ENCODE measurements at places on chromosomes 5 and 9.

GRCh38 chr5:33170411-33170810 is 270.4 kb upstream of the TARS1 start:
- no peak for DNase-seq

DNA sequence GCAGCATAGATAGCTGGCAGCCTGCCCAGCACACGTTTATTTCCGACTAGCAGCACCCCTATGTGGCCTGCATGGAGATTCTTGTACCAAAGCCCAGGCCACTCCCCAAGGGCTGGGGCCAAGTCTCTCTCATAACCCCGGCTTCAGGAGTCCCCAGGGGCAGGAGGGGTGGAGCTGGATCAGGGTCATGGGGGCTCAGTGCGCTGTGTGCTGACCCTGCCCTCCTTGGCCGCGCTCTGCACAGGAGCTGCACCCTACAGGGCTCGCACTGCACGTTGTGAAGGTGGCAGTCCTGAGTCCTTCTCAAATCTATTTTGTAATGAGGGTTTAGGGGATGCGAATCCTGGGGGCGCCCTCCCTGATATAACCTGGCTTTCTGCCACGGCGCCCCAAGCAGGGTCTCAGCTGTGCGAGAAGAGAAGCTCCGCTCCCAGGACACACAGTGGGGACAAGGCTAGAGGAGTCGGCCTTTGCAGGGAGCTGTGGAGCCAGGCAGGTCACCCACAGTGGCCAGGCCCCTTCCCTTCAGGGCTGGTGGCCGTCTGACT is 28.6 kb downstream of the NKD2 start:
- DNase-seq, result no peak

GRCh38 chr5:93078082-93079038 is 502.7 kb downstream of the NR2F1-AS1 start:
- peak; percentile 27 for DNase-seq

DNA sequence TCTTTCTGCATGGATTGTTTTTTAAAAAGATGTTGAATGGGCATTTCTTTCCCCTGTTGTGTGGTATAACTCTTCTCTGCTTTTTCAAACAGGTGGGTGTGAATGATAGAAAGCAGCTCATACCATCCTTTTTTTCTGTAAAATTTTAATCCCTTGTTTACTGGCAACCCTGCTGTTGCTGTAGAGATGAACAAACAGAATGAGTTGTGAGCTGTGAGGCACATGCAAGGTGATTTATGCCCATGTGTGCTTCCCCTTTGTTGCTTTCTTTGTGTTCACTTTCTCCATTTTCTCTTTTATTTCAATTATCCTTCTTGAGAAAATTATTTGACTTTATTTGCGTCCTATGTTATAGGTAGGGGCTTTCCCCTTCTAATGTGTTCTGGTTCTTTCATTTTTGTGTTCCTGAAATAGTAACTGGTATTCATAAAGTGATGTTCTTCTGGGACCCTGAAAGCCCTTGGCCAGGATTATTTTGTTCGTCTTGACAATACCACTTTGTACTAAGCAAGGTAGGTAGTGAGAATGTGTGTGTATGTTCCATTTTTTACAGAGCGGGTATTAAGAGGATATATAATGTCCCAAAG is 79.9 kb downstream of the AOPEP start:
- no peak for DNase-seq

DNA sequence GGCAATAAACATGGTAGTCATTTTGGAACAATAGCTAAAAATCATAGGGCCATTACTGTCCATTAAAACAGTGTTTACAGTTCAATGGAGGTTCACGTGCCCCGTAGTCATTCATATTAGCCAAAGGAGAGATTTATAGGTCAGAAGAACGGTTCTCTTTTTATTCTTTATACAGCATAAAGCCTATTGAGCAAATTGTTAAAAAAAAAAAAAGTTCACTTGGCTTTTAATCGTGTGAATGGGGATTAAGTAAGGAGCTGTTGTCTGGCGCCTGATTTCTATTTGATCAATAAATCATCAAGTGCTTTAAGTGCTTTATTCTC is 69.1 kb upstream of the TBCA start:
- DNase-seq, result no peak

- DNase-seq, result no peak
These were observed 399.9 kb downstream of the TMEM161B start for GRCh38 chr5:87868792-87869191.

DNA sequence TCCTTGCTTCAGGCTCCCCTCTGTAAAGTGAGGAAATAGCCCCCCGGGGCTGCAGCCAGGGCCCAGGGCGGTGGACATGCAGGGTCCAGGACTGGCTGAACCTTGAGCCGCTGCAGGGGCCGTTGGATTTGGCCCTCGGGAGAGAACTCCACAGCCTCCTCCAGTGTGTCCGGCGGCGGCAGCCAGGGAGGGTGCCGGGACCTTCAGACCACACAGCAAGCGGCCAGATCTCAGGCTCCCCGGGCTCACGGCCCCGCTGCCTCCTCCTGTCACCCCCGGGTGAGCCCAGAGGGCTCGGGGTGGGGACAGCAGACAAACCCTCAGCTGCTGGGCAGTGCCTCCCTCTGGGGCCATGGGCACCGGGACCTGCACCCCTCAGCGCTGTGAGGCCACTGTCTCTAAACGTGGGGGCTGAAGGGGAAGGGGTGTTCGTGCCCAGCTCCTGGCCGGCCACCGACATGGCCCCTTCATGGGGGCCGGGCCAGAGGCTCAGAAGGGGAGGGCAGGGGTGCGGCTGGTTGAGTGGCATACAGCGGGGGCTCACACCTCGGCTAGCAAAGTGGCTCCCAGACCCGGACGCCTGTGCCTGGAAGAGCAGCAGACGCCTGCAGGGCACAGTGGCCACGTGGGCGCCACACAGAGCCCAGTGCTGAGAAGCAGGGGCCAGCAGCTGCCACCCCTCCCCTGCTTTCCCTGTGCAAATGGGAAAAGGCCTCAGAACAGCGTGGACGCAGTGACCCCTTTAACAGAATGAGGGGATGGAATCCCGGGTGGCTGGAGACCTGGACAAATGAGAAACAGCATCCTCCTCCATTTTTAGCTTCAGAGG is 19.7 kb downstream of the SLC9A3 start:
- DNase-seq, result no peak

DNA sequence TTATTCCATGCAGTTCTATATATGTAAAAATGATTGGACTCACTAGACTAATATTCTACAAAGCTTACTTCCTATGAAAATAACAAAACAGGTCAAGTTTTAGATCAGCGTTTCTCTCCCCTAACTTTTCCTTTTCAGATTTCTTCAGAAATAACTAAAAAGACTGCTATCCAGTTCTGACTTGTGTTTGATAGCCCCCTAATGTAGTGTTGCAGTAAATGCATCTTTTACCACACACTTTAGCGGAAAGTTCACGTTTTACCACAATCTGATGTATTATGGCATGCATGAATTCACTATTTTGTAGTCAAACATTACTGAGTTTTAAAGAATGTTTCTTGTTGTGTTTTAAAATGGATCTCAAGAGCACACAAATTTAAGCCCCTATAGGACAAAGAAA is 292.7 kb downstream of the RAB3C start:
- DNase-seq, result no peak

- peak; percentile 40 for DNase-seq
These were observed 160.1 kb downstream of the GHR start for GRCh38 chr5:42583322-42583721.

GRCh38 chr5:127840198-127840524 is 137.0 kb downstream of the CCDC192 start:
- DNase-seq, result no peak

DNA sequence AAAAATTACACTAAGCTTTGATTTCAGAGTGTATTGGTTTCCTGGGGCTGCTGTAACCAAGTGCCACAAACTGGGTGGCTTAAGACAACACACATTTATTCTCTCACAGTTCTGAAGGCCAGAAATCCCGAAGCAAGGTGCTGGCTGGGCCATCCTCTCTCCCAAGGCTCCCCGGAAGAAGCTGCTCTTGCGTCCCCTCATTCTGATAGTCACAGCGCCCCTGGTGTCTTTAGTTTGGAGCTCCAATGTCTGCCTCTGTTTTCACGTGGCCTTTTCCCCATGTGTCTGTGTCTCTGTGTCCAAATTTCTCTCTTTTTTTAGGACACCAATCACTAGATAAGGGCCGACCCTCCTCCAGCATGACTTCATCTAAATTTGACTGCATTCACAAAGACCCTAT is 56.7 kb downstream of the ROPN1L start:
- DNase-seq, result no peak

DNA sequence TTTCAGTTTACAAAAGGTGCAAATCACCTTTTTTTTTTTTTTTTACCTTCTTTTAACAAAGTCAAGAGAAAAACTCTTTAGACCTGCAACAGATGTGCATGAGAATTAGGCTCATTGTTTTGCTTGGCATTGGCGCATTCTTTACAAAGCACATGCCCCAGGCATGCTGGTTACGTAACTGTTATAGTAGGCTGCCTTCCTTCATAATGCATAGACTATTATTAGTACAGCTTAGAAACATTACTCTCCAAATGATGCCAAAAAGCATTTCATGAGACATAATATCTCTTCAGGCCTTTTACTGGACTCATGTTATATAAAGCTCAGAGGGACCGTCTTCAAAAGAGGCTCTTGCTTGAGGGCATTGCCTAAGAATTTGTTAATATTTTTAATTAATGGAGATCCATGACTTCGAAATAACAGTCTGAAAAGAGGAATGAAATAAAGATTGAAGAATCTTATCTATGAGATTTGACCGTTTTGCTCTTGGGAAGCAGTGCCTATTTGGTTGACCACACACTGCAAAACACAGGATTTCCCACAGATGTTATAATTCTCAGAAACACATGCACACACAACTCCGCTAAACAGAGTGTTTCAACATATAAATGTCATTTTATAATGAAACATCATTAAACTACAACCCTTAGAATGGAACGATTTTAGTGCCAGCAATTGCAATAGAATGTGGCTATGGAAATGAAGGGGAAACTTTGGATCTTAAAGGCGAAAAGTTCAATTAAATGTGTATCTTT is 478.7 kb downstream of the PRR16 start:
- DNase-seq, result no peak

- no peak for DNase-seq
These were observed 3.2 kb downstream of the C1QTNF2 start for GRCh38 chr5:160367261-160367660.

DNA sequence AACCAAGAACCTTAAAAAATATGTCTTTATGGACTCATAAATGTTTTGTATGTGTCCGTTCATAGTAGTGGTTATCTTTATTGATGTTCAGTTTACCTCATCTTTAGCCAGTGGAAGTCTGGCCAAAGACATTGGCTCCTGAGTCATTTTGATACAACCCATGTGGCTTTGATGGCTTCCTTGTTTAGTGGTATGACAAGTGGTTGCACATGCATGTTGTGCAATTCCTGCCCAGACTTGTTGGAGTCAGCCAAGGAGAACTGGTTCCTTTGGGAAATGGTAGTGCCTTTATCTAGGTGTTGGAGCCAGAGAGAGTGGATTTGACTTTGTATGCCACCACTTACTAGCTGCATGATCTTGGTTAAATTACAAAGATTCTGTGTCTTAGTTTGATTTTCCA is 94.3 kb downstream of the RPS23 start:
- no peak for DNase-seq

DNA sequence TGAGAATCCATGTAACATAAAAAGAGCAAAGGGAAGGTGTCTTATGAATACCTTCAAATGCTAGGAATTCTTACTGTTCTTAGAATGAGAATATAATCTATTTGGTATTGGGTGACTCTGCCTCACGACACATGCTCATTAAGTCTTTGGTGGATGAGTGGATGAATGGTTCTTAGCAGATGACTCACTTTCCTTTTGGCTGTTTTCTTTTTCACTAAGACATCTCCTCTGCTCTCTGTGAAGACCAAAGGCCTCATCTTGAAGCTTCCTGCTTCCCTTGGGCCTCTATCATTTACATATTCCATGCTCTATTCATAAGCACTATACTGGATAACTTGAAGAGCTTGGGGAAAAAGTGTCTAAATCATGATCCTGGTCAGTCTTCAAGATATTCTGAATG is 468.1 kb downstream of the SPATA31D1 start:
- peak; percentile 17 for DNase-seq

DNA sequence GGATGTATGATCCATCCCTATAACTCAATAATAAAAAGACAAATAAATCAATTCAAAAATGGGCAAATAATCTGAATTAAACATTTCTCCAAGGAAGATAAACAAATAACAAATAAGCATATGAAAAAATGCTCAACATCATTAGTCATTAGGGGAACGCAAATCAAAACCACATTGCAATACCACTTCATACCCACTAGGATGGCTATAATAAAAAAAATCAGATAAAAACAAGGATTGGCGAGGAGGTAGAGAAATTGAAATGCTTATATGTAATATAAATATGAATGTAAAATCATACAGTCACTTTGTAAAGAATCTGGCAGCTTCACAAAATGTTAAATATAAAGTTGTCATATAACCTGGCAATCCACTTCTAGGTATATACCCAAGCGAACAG is 52.3 kb upstream of the TBCA start:
- no peak for DNase-seq

DNA sequence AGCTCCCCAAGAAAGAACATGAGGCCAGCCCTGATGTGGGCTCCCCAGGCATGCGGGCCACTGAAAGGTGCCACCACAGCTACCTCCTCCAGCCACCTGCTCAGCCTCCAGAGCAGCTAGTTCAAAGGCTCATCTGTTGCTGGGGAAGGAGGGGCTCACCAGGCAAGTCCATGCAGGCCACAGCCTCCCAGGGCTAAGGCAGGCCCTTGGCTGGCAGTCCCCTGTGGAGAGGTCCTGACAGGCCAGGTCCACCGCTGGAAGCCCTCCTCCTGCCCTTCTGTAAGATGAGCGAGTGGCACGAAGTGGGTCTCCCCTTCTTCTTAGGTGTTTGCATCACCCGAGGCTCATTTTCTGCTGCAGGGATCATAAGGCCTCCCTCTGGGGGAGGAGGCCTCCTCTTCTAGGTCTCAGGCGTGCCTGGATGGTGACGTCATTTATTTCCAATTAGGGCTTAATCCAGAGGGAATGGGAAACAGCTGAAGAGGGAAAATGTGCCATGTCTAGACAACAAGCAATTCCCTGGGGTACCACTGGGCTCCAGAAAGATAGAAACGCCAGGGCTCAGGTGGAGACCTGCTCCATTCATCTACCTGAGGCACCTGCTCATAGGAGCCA is 91.6 kb downstream of the CFAP90 start:
- DNase-seq, result no peak

GRCh38 chr5:84870369-84870768 is 485.7 kb upstream of the EDIL3 start:
- no peak for DNase-seq

DNA sequence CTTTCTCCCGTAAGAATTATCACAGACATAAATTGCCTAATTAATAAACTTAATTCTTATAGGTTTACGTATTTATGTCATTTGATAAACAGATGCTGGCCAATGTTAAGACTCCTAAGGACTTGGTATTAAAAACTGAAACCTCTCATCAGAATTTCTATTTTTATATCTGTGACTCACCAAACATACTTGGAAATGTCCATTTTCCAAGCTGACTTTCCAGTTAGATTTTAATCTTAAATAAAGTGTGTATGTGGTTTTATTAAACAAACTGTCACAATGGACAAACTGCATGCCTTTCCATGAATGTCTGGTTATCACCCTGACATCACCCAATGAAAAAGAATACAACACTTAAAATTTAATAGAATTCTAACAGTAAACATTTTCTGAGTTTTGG is 12.6 kb upstream of the COL23A1 start:
- DNase-seq, result peak; percentile 70

- peak; percentile 29 for DNase-seq
These were observed 86.0 kb downstream of the UHRF2 start for GRCh38 chr9:6498982-6499381.

- no peak for DNase-seq
These were observed 578.7 kb upstream of the ZNF462 start for GRCh38 chr9:106284296-106284695.
